Fibroblast of pulmonary artery (primary cell): ENCODE measurements at places on chromosomes 5 and 9.

GRCh38 chr5:175797521-175798038, 73.8 kb upstream of the CPLX2 start:
- DNase-seq: no peak

GRCh38 chr5:149363358-149363757, 5.5 kb downstream of the PCYOX1L start:
- no peak for DNase-seq

- DNase-seq: peak; percentile 75
Observed at GRCh38 chr5:60334281-60334713, 365.7 kb downstream of the DEPDC1B start.

- DNase-seq: no peak
Observed at GRCh38 chr5:172946146-172946545, 13.1 kb upstream of the RPL26L1 start.

DNA sequence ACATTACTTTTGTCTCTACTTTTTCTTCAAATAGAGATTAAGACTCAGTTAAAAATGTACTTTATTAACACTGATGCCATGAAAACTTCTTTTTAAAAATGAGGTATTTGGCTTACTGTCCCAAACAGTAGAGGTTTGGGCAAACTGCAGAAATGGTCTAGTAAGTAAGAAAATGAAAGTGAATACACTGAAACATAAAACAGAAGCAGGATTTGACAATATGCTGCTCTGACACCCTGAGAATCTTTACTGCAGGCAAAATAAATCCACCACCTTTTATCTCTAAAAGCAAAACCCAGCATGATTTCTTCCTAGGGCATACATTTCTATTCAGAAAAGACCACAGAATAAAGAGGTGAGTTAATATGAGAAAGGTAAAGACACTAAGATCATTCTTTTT, 86.2 kb downstream of the SLC38A9 start:
- no peak for DNase-seq

DNA sequence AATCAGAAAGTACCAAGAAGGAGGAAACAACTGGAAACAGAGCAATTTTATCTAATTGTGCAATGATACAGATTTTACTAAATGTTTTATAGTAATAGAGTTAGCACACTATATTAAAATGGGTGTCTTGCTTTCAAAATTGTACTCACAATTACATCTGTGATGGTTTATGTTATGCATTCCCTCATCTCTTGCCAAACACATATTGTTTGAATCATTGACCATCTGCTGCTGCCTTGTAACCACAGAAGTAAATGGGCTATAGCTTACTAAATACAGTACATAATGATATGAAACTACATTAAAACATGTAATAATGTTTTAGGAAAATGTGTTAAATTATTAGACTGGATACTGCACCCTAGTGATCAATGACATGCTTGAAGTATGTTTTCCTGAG, 158.1 kb downstream of the SLC25A46 start:
- DNase-seq: peak; percentile 48

GRCh38 chr9:134889386-134890154, 9.0 kb downstream of the FCN2 start:
- DNase-seq: no peak

GRCh38 chr5:5373351-5373989, 49.0 kb upstream of the ICE1 start:
- no peak for DNase-seq

- DNase-seq: no peak
Observed at GRCh38 chr9:135078361-135078821, 9.1 kb upstream of the OLFM1 start.

- no peak for DNase-seq
Observed at GRCh38 chr5:171249460-171249859, 59.6 kb upstream of the TLX3 start.

GRCh38 chr5:89676634-89677033, 732.9 kb downstream of the CETN3 start:
- no peak for DNase-seq

DNA sequence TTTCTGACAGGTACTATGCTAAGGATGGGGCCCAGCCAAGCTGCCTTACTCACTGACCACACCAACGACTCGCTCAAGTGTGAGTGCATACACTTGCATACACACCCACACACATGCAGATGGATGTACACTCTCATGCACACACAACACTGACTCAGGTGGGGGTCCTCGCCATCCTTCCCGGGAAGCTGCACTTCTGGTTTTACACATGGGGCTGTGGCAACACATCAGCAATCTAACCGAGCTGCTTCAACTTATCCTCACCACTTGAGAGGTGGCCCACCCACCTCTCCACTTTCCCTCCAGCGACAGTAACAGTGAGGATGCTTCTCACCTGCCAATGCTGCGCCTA, 67.2 kb upstream of the SLC25A51 start:
- no peak for DNase-seq

DNA sequence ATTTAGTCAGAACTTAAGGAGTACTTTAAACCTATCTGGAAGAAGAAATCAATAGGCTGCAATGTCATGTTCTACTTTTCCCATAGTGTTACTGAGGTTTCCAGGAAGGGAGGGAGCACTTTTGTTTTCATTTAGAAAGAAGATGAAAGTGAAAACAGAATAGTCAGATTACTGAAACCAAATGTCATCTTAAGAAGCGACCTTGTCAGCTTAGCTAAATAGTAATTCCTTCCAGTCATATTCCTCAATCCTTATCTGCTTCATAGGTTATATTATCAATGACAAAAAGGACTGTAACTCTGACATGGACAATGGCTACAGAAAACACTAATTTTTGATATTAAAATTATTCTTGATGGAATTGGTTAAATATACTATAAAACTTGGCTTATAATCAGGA, 27.7 kb downstream of the SAR1B start:
- DNase-seq: no peak

DNA sequence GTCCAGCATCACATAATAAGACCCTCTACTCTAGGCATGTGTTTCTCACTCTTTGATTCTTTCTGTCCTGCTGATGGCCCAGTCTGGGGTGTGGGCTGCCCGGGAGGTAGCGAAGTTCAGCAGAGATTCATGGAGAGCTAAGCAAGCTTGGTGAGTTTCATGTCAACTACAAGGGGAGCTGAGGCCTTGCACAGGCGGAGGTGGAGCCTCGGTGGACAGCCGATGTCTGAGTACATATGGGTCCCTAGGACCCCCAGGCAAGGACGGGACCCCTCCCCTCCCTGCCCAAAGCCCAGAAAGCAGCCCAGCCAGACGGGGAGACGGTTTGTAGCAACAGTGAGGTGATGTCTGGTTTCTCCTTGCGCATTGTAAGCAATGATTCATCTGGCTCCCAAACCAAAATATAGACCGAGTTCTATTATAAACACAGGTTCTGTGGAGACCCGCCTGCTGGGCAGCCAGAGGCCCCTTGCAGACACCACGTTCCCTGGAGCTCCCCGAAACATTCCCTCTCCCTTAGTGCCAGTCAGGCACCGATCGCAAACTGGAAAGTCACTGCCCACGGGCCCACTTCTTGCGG, 45.5 kb downstream of the COL27A1 start:
- DNase-seq: no peak

DNA sequence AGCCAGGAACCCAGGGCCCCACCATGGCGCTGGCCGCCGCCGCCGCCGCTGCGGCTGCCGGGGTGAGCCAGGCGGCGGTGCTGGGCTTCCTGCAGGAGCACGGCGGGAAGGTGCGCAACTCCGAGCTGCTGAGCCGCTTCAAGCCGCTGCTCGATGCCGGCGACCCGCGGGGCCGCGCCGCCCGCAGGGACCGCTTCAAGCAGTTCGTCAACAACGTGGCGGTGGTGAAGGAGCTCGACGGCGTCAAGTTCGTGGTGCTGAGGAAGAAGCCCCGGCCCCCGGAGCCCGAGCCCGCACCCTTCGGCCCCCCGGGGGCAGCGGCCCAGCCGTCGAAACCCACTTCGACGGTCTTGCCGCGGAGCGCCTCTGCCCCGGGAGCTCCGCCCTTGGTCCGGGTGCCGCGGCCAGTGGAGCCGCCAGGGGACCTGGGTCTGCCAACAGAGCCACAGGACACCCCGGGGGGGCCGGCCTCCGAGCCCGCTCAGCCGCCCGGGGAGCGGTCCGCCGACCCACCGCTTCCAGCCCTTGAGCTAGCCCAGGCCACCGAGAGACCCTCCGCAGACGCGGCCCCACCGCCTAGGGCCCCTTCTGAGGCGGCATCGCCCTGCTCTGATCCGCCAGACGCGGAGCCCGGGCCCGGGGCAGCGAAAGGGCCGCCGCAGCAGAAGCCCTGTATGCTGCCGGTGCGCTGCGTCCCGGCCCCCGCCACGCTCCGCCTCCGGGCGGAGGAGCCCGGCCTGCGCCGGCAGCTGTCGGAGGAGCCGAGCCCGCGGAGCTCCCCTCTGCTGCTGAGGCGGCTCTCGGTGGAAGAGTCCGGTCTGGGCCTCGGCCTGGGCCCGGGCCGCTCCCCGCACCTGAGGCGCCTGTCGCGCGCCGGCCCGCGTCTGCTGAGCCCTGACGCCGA, 749 bp downstream of the SOWAHA start:
- DNase-seq: no peak

GRCh38 chr5:173973616-173973969, 15.4 kb upstream of the C5orf47 start:
- no peak for DNase-seq

DNA sequence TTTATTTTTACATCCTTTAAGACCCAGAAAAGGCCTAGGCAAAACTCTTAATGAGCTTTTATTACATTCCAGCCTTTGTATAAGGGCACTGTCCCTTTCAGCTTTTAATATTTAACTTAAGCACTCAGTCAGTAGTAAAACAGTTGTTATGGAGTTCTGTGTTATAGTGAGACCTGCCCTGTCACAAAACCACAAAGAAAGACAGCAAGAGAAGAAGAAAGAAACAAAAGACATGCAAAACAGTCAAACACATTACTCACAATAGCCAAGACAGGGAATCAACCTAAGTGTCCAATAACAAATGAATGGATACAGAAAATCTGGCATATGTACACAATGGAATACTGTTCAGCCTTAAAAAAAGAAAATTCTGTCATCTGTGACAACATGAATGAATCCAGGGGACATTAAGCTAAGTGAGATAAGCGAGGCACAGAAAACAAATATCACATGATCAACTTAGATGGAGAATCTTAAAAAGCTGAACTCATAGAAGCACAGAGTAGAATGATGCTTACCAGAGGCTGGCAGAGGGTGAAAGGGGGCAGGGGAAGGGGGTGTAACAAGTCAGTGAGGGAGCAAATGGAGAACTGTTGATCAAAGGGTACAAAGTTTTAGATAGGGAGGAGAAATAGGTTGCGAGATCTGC, 63.8 kb upstream of the CCNG1 start:
- no peak for DNase-seq

DNA sequence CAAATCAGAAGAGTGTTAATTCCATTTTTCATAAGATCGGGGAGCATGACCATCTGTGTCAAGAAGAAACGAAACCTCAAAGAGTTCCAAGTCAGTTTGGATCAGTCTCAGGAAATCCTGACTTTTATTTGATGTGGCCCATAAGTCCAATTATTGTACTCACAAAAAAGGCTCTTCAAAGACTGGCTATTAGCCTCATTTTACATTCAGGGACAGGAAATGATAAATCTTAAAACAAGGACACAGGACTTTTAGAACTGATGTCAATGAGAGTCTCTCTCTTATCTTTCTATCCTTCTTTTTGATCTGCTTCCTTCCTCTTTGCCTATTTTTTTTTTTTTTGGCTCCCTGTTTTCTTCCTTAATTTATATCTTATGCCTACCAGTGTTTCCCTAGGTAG, 43.7 kb upstream of the SHOC1 start:
- DNase-seq: no peak

DNA sequence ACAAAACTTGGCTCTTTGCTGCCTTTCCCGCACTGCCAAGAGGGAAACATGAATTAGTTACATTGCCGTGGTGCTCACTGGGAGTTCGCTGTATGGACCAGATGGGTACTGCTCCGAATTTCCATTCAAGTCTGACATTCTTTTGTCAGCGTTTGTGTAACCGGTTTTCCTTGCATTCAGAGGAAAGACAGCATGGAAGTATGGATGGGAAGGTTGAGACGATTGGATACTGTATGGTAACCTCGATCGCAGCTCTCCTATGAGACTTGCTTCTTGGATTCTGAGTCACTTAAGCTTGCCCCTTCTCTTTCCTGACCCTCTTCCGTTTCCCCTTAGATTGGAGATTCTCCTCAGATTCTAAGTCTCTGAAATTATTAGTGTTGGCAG, 625 bp upstream of the UBLCP1 start:
- DNase-seq: peak; percentile 42

DNA sequence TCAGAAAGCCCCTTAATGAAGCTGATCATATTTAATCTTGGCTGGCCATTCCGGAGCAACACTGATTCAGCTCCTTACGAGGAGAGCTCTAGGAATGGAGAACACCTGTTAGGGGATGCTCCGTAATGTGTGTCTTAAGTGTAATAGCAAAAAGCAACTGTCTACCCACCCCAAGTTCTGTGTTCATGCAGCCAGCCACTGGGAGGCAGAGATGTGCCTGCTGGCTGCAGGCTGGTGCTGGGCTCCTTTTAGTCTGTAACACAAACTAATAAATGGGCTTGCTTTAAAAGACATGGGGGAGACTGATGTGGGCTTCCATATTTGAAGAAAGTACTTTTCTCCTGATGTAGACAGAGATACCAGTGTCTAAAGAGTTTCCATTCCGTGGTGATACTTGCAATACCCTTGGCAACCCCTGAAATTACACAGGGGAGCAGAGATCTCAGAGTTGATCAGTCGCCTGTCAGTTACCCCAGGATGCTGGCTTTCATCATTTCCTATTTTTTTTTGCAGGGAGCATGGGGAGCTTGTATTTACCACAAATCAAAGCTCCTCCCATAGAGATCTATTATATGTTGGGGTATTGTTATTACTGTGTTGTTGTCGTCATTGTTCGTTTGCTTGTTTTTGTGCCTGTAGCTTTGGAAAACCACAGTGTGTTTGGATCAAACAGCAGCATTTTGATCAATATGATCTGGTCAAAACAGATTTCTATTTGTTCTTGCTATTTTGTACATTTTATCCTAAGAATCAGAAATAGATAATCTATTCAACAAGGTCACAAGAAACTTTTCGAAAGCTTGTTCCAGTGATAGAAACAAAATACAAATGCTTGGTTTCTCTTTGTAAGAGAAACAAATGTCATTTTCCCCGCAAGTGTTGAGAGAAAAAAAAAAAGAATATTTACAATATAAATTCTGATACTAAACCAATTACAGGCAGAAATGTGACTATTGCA, 65.8 kb downstream of the MTX3 start:
- DNase-seq: peak; percentile 20

- peak; percentile 85 for DNase-seq
Observed at GRCh38 chr5:15003511-15003920, 131.9 kb upstream of the ANKH start.

GRCh38 chr5:71786337-71787055, 67.4 kb downstream of the CARTPT start:
- no peak for DNase-seq
